ENCODE measurements at places on chromosomes 3 and 15.

- no peak for DNase-seq
Observed at GRCh38 chr3:34934660-34935059, 704.7 kb upstream of the ARPP21 start.

DNA sequence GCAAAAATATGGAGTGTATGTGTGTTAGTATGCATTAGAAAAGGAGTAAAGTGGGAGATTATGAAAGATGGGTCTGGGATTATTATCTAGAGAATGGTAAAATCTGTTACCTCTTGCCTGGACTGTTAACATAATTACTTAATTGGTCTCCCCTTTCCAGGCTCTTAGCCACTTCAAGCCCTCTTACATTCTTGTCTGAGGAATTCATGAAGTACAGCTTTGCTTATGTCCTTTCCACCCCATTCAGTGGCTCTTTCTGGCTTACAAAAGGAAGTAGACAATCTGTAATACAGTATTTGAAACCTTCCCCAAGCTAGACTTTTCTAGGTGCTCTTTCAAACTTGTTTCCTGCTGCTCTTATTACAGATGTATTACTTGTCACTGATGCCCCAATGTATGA lies 129.8 kb downstream of the MBNL1 start:
- no peak for DNase-seq

GRCh38 chr15:73691396-73691795 lies 7.2 kb downstream of the CD276 start:
- DNase-seq, result no peak

GRCh38 chr15:27707257-27707656 lies 391.9 kb downstream of the OCA2 start:
- no peak for DNase-seq

GRCh38 chr3:140053794-140054193 lies 118.8 kb downstream of the CLSTN2 start:
- no peak for DNase-seq

GRCh38 chr3:175651716-175652115 lies 792.6 kb downstream of the NAALADL2 start:
- DNase-seq, result no peak

DNA sequence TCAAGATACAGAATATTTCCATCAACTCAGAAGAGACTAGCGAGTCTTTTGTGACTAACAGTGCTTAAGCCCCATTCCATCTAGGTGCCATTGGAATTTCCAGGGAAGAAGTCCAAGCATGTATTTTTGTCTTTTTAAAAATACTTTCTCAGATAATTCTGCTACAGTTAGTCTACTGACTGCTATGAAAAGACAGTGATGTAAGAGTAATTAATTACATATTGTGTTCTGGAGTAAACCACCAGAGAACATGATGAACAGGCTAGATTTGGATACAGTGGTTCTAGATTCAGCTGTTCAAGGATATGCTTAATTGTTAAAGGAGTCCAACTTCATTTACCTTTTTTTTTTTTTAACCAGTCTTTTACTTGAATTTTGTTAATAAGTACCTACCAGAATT lies 34.8 kb upstream of the PAK6 start:
- no peak for DNase-seq

DNA sequence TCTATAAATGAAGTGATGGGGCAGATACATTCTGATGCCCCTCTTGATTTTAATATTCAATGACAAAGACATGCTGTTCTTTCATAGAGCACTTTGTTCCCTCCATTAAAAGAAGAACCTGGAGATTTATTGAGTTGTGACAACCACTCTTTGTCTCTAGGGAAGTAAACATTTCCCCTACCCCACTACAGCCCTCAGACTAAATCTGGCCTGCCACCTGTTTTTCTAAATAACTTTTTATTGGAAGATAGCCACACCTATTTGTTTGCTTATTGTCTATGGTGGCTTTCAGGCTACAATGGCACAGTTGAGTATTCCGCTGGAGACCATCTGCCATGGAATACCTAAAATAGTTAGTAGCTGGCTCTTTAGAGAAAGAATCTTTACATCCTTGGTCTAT lies 41.2 kb upstream of the ZNF385D start:
- no peak for DNase-seq

DNA sequence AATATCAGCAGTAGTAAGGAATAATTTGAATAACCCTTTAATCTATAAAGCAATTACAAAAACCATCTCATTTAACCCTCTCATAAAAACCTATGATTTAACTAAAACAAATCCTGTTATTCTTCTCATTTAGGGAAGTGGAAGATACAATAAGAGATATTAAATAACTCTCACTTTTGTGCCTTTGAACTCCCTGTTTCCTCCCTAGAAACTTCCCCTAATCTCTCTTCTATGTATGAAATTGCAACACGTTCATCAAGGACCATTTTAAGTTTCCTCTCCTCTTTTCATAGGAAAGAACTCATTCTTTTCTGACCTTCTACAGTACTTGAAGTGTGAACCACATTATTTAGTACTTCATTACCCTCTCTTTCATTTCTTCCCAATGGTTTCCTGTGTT lies 18.8 kb upstream of the FAM81A start:
- no peak for DNase-seq

DNA sequence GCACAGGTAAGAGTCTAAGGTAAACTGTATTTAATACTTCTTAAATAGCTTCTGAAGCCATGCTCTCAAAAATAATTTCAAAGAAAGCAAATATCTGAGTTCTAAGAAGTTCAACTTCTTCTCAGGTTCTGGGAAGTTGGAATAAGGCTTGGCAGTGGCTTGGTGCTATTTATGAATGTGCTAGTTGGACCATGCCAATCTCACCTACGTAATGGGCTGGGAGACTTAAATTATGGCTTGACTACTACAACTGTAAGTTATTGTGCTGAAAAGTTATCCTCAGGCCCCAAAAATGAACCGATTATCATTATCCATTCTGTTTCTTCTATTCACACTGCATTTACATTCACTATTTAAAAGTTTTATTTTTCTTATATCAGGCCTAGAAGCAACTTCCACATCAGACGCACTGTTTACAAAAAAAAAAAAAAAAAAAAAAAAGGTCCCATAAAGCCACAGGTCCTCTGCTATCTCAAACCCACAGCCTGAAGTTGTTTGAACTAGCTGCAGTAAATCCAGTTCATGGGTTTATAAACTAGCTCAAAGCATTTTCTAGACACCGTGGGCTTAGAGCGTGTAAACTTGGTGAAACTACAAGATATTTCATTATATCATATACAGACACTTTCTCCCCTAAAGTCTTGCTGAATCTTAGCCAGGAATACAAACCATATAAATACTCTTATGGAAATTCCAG lies 3.4 kb downstream of the LRIG1 start:
- no peak for DNase-seq

GRCh38 chr15:40314723-40315276 lies 7.1 kb upstream of the PLCB2 start:
- no peak for DNase-seq

DNA sequence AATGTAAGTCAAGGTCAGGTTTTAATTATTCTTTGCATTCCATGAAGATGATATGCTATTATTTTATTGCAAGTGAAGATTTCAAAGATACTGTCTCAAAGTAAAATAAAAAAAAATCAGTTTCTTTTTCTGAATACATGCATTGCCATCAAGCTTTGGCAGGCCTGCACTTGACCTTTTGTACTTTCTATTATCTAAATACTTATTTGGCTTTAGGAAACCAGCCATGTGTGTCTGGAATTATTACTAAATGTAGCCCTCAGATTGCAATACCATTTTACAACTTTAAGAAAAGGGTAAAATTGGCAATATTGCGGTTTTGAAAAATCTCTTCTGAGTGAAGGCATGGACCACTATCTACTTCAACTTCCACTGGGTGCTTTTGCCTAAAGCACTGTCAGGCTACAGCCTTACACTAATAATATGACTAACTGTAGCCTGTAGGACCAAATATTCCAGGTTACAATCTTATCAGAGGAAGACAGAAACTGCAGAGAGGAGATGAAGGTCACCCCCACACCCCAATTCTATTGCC lies 349.4 kb upstream of the DCBLD2 start:
- DNase-seq, result no peak

GRCh38 chr3:180934638-180935037 lies 22.2 kb downstream of the FXR1 start:
- DNase-seq, result no peak

DNA sequence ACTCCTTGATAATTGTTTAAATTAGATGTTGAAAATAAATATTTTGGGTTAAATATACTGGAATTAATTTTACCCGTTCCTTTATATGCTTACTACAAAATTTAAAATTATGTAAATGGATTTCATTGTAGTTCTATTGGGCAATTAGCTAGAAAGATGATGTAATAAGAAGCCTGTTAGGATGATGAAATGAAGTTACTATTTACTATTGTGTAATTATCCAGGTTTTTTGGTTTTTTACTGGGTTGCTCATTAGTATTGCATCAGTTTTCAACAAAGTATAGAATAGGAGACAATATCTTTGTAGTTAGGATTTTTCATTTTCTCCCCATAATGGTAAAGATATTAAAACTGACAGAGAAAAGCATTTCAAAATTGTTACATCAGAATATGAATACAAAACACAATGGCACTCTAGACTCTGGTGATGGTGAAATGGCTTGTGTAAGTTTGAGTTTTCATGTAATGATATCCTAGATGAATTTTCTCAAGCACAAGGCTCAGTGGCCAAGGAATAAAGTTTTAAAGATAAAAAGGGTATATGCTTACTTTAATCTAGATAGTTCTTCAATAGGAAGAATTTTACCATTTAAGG lies 222.0 kb downstream of the P3H2 start:
- DNase-seq, result no peak

DNA sequence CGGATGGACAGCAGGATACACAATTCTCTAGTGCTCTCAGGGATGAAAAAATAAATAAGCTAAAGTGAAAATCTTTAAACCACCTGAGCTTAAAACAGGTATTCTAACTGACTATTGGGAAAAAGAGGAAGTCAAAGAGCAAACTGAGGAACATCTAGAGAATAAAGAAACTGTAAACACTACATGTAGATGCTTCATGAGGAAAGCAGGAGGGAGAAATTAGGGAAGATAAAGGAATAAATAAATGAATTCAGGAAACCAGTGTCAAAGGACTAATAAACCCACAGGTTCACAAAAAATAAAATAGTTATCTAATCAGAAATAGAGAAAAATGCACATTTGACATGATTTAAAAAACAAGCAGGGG lies 525 bp upstream of the MCCC1 start:
- no peak for DNase-seq

GRCh38 chr3:46934498-46935167 lies 41.9 kb downstream of the CCDC12 start:
- DNase-seq, result no peak

DNA sequence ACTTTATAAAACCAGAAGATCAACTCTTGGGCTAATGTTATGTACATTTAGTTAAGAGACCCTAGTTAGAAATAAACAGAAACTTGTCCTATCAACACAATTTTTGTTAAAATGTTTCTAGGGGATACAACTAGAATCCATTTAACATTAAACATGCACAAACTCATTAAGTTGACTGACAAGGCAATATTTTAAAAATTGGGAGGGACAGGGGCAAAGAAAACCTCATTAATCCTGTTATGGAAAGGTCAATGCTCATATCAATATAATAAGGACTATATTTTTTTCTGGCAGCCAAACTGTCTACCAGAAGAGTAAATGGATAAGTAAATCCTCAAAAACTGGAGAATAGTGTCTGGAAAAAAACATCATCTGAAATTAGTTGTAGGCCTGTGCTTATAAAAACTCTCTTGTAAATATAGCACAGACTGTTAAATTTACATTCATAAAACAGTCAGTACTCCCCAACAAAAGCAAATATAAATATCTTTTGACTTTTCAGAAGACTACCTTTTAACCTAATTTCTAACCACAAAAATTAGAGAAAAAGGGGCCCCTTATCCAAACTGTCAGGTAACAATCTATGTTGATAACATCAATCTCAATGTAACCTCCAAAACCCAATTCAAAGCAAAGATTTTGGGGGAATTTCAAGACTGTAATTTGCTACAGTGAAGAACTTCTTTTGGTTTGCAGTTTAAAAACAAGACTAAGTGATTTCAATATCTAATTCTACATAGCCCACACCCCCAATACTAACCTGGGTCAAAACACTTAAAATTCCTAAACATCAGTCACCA lies 4.2 kb downstream of the TRA2B start:
- no peak for DNase-seq

- DNase-seq, result peak; percentile 17
Observed at GRCh38 chr15:38883987-38884386, 319.4 kb upstream of the RASGRP1 start.

- no peak for DNase-seq
Observed at GRCh38 chr15:33135355-33135781, 59.1 kb downstream of the FMN1 start.

DNA sequence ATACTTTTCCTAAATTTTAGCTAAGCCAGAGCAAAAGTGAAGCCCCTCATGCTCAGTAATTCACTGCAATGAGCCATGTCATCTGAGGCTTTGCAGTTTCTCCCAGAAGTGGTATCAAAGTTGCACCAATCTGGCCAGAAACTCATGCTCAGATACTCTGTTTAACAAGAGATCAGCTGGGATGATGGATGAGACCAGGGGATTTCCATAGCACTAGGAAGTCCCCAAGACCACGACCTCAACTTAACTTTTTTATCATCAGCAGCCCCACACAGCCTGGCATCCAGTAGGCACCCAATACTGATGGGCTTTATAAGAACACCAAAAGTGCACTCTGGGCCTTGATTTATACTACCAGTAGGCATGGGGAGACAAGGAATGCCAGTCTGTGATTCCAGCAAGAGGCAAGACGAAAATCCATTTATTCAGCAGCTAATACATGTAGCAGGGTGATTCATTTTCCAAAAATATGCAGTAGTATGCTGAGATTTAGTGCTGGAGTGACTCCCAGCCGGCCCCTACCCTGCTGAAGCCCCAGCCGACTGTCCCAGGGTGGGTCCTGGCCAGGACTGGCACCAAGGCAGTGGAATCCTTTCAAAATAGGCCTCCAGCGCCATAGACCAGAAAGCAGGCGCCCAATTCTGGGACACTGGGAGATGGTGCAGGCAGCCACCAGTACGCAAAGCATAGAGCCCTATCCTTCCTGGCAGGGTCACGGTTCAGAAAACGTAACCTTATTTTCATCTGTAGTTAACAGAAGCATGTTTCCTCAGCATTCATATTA lies 612 bp upstream of the LDHAL6B start:
- DNase-seq, result no peak

DNA sequence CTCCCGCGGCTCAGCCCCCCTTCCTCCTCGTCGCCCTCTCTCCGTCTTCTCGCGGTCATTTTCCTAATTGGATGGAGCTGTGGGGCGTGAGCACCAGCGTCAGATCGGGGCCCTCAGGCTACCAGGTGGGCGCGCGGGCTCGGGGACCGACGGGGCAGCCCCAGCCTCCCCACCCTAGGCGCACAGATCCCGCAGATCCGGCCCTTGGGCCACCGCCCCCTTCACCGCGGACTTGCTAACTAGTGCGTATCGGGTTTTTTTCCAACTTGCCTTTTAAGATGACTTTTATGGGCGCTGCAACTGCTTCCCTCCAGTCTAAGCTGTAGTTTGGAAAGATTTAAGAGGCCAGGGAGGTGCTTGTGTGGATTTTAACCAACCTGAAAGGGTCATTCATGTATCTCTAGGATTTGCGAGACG lies 1.3 kb downstream of the ZNF710 start:
- DNase-seq, result no peak

- no peak for DNase-seq
Observed at GRCh38 chr15:62209821-62210220, 44.7 kb upstream of the C2CD4B start.

GRCh38 chr15:101320501-101321052 lies 25.5 kb upstream of the SNRPA1 start:
- DNase-seq, result no peak
